Stimulated activated CD8-positive, alpha-beta memory T cell treated with anti-CD3 and anti-CD28 coated beads, Interleukin-4, amount 100 ng/mL, for 1 hour (primary cell): ENCODE measurements at places on chromosomes 1 and 21.

DNA sequence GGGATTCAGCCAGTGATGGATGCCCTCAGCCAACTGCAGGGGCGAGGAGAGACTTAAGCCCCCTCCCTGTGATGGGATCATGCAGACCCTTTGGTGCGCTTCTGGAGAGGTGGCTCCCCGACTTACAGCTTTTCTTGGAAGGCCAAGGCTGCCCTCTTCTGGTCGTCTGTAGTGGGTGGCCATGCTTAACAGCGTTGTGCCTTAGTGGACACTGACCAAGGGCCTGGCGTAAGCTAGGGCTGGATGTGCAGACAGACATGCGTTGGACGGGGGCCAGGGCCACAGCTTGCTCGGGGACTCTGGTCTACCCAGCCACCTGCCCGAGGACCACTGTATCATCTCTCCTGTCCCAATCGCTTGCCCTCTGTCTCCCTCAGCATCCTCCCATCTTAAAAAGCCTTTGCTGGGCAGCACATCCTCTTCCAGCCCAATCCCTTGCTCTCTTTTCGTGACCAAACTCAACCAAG is 5.5 kb downstream of the AZIN2 start:
- DNase-seq, result no peak

GRCh38 chr1:228862542-228863505 is 127.5 kb downstream of the RHOU start:
- DNase-seq, result no peak

DNA sequence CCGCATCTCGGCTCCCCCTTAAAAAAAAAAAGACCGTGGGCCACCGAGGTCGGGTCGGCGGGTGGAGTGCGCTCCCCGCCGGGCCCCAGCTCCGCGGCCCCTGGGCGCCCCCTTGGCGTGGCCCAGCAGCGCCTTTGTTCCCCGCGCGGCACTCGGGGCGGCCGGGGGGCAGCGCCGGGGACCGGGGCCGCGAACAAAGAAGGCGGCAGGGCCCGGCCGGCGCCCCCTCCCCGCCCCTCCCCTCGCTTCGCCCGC is 571 bp downstream of the MARCKSL1 start:
- DNase-seq, result no peak

GRCh38 chr1:211420389-211420788 is 71.6 kb downstream of the RD3 start:
- DNase-seq, result no peak

- no peak for DNase-seq
Observed at GRCh38 chr1:212256369-212256768, 28.8 kb upstream of the PPP2R5A start.

- no peak for DNase-seq
Observed at GRCh38 chr1:161943737-161944136, 79.9 kb downstream of the OLFML2B start.

- DNase-seq, result no peak
Observed at GRCh38 chr1:106802181-106802580, 254.3 kb upstream of the PRMT6 start.

- no peak for DNase-seq
Observed at GRCh38 chr1:74733604-74734484, 892 bp downstream of the TYW3 start.

- DNase-seq, result no peak
Observed at GRCh38 chr1:31000301-31000700, 65.2 kb downstream of the PUM1 start.
